Vagina (tissue), 2 donors: ENCODE measurements at places on chromosomes 16 and 17.

- no peak for DNase-seq
These were observed 320.0 kb downstream of the FOXL1 start for GRCh38 chr16:86898386-86898785.

DNA sequence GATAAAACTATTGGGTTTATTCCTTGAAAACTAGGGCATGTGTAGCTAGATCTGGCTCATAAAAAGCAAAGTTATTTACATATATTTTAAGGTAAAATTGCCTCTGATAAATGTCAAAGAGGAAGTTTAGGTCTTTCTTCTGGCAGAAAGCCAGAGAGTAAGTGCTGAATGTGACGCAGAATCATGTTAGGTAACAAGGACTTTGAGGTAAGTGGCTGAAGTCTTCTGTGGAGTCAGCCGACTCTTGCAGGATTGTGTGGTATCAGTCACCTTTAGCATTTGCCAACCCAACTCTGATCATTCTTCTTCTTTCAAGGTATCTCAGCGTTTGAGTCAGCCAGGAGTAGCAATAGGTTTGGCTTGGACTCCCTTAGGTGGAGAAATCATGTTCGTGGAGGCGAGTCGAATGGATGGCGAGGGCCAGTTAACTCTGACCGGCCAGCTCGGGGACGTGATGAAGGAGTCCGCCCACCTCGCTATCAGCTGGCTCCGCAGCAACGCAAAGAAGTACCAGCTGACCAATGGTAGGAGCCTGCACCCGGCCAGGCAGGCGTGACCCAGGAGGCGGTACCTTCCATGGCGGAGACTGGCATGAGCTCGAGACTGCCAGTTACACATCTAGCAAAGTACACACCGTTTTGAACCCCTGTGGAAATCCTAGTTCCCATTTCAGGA, 37.9 kb downstream of the SIAH1 start:
- no peak for DNase-seq

DNA sequence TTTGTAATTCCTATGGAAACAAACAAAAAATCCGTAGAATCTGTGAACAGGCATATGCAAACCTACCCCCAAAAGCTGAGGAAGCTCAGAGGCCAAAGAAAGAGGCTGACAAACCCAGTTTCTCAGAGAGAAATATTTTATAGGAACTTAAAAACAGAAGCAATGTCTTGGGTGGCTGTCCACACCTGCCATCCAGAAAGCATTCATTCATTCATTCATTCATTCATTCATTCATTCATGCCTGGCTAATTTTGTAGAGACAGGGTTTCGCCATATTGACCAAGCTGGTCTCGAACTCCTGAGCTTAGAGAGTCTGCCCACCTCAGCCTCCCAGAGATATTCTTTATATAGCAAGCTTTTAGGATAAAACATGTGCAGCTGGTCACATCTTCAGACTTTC, 154.3 kb downstream of the MRTFB start:
- no peak for DNase-seq

- DNase-seq: no peak
These were observed 77.4 kb upstream of the CCL2 start for GRCh38 chr17:34177642-34178041.

GRCh38 chr17:67514998-67515397, 137.9 kb downstream of the PITPNC1 start:
- DNase-seq: peak; percentile 13

- no peak for DNase-seq
These were observed 1.5 kb upstream of the BAIAP3 start for GRCh38 chr16:1331712-1332617.

DNA sequence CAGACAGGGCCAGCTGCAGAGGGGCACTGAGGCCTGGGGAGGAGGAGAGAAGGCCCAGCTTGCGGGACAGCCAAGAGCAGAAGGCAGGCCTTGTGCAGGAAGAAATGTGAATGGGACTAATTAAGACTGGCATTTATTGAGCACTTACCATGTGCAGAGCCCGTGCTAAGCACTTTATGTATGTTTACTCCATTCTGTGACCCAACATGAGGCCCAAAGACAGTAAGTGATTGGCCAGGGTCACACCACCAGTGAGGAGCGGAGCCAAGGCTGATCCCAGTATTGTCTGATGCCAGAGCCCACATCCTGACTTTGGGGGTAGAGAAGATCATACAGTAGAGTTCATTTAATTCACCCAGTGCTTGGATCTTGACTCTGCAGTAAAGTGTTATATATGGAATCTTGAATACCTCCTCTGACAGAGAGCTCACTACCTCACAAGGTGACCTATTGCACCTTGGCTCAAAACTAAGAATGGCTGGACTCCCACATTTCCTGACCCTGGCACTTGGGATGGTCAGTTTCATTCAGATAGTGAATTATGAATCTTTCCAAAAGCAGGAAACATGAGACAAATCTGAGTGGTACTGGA, 13.6 kb downstream of the KATNB1 start:
- no peak for DNase-seq

- no peak for DNase-seq
These were observed 9.3 kb upstream of the SKAP1 start for GRCh38 chr17:48439110-48439850.

DNA sequence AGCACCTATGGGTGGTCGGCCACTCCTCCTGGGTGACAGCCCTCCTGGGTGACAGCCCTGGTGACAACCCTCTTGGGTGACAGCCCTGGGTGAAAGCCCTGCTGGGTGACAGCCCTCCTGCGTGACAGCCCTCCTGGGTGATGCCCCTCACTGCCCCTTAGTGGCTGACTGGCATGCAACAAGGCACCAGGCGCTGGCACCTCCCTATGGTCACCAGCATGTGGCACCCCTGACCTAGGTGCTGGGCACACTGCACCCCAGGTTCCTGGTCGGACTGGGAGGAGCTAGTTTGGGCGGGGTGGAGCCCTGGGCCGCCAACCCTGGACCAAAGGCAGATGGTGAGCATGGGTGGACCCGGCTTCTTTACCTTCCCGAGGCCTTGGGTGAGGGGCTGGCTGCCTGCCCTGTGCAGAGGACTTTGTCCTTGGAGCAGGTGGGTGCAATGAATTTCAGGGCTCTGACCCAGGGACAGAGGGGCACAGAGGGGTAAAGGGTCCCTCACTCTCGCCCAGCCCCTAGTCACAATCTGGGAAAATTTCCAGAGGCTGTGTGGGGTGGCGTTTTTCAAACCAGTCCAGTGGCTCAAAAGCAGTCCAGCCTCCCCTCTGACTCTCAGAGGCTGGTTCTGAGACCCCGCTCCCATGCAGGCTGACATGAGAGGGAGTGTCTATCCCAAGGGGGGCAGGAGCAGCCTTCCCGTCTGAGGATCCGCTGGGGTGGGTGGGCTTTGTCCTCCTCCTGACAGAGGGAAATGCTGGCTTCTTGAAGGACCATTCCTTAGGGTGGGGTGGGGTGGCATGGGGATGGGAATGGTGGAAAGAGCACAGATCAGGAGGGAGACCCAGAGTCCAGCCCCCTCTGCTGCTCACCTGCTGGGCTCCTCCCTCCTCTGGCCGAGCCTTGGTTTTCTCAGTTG, 25.9 kb upstream of the TNFRSF13B start:
- no peak for DNase-seq

DNA sequence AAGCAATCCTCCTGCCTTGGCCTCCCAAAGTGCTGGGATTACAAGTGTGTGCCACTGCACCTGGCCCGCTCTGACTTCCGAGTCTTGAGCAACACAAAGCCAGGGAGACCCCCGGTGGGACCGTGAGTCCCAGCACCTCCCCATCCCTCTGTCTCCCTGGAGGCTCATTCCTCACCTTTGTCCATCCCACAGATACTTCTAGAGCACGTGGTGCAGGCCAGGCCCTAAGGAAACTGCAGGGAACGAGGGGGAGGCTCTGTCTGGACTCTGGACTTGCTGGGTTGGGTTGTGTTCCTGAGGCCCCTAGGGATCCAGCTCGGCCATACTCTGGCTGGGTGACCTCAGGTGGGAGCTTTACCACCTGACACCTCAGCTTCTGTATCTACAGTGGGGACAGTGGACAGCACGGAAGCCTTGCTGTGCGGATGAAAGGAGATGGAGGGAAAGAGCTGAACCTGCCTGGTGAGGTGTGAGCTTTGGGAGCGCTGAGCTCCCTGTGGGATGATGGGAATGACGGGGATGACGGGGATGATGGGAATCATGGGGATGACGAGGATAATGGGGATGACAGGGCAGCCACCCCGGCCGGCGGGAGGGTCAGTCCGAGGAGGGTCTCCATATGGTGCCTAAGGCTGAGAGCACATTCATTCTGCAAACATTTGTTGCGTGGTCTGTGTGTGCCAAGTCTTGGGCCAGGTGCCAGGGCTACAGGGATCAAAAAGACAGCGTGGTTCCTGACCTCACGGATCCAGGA, 26.6 kb downstream of the C16orf74 start:
- no peak for DNase-seq

DNA sequence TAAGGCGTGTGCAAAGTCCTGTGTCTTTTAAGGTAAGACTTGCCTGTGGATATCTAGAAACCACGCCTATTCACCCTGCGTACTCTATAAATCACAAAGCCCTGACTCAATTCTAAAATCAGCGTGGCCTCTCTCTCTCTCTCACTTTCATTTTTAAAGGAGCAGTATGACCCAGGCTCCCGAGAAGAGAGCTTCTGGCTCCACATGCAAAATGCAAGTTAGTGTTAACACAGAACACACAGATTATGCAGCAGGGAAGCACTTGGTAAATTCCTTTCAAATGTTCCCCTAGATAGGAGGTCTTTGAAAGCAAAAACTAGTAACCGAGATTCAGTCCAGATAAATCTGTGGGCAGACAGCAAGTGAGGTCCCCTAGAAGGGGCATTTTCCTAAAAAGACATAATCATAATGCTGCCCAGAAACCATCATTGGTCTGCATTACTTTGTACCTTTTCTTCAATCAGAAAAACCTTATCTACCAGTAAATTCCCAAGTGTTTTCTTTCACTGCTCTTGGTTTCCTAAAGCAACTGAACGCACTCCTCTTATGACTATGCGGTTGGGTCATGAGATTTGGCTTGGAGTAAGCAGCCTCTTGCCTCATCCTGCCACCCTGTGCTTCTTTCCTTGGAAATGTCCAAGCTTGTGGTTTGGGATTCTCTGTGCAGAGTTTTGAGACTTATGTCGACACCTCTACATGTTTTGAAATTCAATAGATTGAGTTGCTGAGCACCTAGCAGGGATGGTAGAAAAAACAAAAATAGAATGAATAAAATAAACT, 31.7 kb upstream of the KCNJ2 start:
- DNase-seq: peak; percentile 92

DNA sequence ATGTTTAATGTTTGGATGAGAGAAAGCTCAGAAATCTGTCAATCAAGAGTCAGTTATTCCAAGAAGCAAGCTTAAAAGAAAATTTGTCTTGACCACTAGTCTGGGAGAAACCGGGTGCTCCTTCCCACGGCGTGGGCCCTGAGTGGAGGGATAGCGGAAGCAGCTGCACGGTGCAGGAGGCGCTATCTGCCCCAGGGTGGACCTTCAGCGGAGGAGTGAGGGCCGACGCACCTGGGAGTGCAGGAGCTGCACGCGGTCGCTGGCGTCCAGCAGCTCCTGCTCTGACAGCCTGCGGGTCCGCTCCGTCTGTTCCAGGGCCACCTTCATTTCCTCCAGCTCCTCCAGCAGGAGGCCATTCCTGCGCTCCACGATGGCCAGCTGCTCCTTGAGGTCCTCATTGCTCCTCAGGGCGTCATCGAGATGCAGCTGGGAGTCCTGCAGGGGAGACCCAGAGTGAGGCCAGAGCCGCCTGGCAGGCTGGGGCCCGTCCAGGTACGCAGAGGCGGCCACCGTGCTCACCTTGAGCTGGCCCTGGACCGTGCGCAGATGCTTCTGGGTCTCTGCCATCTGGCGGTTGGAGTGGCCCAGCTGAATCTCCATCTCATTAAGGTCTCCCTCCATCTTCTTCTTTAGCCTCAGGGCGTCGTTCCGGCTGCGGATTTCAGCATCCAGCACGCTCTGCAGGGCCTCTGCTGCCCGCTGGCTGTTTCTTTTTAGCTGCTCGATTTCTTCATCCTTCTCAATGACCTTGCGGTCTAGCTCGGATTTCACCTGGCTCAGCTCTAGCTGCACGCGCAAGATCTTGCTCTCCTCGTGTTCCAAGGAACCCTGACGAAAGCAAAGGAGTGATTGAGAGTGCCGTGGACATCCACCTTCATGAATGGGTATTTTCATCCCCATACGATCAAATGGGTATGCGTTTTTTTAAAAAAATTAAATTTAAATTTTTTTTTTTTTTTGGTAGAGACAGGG, 63.5 kb downstream of the MYH13 start:
- no peak for DNase-seq

DNA sequence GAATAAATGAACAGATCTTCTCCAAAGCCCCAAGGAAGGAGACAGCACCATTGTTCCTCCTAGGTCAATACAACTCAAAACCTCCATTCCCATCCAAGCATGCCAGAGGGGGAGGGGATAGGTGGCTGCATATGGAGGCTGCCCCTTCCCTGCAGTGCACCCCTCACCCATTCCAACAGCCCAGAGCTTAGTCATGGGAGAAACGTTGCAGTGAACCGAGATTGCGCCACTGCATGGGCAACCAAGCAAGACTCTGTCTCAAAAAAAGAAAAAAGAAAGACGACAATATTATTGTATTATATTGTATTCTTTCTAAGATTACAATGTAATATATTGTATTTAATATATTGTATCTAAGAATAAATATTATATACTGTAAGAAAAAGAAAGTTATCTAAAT, 36.4 kb upstream of the CD300E start:
- no peak for DNase-seq
